ENCODE measurements at places on chromosomes 3 and 15.

GRCh38 chr15:85458764-85459163 is 78.4 kb downstream of the AKAP13 start:
- no peak for DNase-seq

DNA sequence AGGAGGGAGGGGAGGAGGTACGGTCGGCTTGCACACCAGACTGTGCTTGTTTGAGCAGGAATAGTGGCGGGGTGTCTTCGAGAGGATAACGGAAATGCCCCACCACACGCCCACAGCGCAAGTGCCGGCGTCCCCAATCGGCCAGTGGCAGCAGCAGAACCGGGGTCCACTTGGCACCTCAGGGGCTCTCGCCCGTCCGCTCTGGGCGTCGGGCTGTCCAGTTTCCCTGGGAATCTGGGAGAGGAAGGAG is 53.7 kb downstream of the CCDC54 start:
- no peak for DNase-seq

DNA sequence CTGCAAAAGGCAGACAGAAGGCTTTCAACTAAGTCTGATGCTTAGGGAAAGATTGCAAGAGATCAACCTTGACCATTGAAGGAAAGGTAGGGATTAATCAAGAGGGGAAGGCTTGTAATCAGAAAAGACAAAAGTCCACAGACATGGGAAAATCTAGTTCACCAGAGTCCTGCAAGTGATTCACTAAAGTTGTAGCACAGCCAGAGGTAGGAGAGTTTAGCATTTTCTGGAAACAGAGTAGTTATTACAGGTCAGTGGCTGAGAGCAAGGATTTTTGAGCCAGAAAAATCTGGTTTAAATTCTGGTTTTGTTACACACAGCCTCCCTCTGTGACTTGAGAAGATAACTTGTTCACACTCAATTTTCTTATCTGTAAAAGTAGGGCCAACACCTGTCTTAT is 35.3 kb upstream of the DPPA4 start:
- DNase-seq: no peak

DNA sequence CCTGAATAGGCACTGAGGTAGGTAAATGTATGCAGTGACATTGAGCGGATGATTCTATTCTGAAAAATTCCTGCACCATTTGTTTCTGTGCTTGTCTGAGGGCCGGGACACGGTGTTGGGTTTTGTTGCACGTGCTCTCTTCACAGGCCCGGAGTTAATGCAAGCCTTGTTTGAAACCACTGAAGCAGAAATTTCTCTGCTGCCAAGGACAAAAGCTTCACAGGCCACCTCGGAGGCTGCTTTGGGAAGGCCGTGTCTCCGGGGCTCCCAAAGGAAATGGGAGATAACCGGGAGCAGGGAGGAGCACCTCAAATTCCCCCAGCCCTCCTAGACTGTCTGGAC is 179.4 kb downstream of the OPA1 start:
- no peak for DNase-seq

DNA sequence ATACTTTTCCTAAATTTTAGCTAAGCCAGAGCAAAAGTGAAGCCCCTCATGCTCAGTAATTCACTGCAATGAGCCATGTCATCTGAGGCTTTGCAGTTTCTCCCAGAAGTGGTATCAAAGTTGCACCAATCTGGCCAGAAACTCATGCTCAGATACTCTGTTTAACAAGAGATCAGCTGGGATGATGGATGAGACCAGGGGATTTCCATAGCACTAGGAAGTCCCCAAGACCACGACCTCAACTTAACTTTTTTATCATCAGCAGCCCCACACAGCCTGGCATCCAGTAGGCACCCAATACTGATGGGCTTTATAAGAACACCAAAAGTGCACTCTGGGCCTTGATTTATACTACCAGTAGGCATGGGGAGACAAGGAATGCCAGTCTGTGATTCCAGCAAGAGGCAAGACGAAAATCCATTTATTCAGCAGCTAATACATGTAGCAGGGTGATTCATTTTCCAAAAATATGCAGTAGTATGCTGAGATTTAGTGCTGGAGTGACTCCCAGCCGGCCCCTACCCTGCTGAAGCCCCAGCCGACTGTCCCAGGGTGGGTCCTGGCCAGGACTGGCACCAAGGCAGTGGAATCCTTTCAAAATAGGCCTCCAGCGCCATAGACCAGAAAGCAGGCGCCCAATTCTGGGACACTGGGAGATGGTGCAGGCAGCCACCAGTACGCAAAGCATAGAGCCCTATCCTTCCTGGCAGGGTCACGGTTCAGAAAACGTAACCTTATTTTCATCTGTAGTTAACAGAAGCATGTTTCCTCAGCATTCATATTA is 612 bp upstream of the LDHAL6B start:
- DNase-seq: no peak

- DNase-seq: no peak
Observed at GRCh38 chr3:155572085-155572484, 172.8 kb downstream of the PLCH1 start.

- no peak for DNase-seq
Observed at GRCh38 chr3:12308517-12308916, 19.6 kb downstream of the PPARG start.

- DNase-seq: no peak
Observed at GRCh38 chr3:64266983-64267382, 41.7 kb upstream of the PRICKLE2 start.

- no peak for DNase-seq
Observed at GRCh38 chr3:128322030-128323022, 144.4 kb downstream of the DNAJB8 start.

- DNase-seq: no peak
Observed at GRCh38 chr3:56459719-56460118, 8.5 kb downstream of the ERC2 start.

DNA sequence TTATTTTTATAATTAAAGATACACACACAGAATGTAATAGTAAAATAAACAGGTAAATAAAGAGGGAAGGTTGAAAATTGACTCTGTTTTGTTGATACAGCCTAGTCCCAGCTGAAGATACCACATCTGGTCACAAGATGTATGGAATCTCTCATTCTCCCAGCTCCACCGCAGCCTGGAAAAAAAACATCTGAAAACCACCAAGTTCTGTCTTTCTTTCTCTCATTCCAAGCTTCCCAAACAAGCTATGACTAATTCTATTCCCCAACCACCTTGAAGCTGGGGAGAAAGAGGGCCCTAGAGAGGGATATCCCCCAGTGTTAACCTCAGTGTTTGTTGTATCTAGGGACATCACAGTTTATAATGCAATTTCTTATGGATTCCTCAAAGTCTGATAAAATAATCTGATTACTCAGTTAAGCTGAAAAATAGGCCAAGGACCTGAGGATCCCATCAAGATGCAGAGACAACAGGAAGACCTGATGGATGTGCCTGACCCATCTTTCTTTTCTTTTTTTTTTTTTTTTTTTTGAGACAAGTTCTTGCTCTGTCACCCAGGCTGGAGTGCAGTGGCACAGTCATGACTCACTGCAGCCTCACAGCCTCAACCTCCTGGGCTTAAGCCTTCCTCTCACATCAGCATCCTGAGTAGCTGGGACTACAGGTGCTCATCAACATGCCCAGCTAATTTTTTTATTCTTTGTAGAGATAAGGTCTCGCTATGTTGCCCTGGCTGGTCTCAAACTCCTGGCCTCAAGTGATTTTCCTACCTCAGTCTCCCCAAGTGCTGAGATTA is 38.1 kb downstream of the SRGAP3 start:
- no peak for DNase-seq

GRCh38 chr3:178671377-178671776 is 135.1 kb downstream of the KCNMB2 start:
- no peak for DNase-seq

DNA sequence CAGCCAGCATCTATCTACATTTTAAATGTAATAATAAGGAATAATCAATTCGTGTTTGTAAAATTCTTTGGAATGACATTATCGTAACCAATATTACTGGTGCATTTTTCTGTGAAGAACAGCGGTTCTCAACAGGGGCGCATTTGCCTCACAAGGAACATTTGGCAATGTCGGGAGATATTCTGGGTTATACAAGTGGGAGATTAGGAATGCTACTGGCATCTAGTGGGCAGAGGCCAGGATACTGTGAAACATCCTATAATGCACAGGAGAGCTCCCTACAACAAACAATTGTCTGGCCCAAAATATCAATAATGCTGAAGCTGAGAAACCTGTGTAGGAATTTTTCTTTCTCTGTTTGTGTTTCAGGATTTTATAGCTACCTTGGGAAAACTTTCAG is 25.0 kb downstream of the ACP3 start:
- no peak for DNase-seq

GRCh38 chr3:77001062-77001701 is 38.7 kb upstream of the ROBO2 start:
- no peak for DNase-seq

- no peak for DNase-seq
Observed at GRCh38 chr3:176765382-176765900, 431.8 kb downstream of the TBL1XR1 start.

GRCh38 chr15:39874890-39875549 is 45.0 kb downstream of the GPR176 start:
- DNase-seq: no peak

GRCh38 chr15:99613887-99614647 is 48.3 kb downstream of the MEF2A start:
- no peak for DNase-seq

GRCh38 chr15:59555696-59556095 is 55.9 kb upstream of the GCNT3 start:
- no peak for DNase-seq

DNA sequence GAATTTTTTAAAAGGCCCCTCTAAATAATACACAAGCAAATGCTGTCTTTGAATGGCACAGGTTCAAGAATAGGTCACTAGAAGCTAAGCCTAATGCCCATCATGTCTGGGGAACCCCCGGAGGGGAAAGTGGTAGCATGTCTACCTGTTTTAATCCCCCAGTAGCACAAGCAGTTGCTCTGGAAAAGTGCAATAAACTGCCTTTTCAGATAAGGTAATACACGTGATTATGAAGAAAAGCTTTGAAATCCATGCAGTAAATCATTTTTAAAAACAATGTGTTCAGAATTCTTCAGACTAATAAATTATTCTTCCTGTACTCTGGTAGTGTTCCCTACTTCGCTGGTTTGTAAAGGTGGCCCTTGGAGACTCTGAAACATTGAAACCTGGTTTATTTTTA is 922.2 kb downstream of the ROBO1 start:
- no peak for DNase-seq

DNA sequence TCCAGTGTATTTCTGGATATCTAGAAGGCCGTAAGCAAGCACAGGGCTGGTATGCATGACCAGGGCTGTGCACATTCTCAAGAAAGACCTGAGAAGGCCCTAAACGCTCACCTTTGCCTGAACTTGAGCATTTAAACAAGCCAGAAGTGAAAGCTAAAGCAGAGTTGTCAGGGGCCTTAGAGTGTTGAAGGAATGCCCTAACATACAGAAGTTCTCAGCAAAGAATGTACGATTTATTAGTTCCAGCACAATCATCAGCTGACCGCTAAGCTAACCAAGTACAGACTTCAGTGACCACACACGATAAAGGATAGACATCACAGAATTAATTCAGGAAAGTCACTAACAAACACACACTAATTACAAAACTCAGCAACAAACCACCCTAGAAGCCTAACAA is 8.7 kb downstream of the HLTF start:
- DNase-seq: no peak

- no peak for DNase-seq
Observed at GRCh38 chr15:62462268-62462667, 297.2 kb upstream of the C2CD4B start.

DNA sequence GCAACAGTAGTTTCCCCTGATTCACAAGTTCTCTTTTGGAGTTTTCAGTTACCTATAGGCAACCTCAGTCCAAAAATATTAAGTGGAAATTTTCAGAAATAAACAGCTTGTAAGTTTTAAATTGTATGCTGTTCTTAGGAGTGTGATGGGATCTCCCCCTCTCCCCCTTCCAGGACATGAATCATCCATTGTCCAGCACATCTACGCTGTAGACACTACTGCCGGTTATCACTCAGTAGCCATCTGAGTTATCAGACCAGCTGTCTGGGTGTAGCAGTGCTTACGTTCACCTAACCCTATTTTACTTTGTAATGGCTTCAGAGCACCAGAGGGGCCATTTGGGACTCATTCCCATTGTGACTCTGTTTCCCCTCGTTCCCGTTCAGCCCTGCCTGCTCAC is 96.7 kb upstream of the PLXNA1 start:
- no peak for DNase-seq

- no peak for DNase-seq
Observed at GRCh38 chr3:43932921-43933320, 242.2 kb downstream of the ABHD5 start.
